Endothelial cell of umbilical vein (primary cell): ENCODE measurements at places on chromosomes 1 and 21. TPM values are rescaled to one million over a fixed set of nuclear protein-coding genes. Genes with fewer than 3 reads are reported as not detected.

DNA sequence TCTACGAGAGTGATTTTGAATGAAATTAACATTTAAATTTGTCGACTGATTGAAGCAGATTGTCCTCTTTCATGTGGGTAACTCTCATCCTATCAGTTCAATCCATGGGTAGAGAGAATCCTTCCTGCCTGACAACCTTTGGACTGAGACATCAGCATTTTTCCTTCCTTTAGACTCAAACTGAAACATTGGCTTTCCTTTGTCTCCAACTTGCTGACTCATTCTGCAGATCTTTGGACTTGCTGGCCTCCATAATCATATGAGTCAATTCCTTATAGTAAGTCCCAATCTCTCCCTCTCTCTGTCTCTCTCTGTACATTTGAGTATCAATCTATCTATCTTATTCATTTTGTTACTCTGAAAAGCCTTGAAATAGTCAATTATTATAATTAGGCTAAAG, 416.7 kb downstream of the LRRIQ3 start:
- DNase-seq, result no peak

Gene VAMP3
- polyA plus RNA-seq, result 87.9 and 100 TPM in 2 replicates

DNA sequence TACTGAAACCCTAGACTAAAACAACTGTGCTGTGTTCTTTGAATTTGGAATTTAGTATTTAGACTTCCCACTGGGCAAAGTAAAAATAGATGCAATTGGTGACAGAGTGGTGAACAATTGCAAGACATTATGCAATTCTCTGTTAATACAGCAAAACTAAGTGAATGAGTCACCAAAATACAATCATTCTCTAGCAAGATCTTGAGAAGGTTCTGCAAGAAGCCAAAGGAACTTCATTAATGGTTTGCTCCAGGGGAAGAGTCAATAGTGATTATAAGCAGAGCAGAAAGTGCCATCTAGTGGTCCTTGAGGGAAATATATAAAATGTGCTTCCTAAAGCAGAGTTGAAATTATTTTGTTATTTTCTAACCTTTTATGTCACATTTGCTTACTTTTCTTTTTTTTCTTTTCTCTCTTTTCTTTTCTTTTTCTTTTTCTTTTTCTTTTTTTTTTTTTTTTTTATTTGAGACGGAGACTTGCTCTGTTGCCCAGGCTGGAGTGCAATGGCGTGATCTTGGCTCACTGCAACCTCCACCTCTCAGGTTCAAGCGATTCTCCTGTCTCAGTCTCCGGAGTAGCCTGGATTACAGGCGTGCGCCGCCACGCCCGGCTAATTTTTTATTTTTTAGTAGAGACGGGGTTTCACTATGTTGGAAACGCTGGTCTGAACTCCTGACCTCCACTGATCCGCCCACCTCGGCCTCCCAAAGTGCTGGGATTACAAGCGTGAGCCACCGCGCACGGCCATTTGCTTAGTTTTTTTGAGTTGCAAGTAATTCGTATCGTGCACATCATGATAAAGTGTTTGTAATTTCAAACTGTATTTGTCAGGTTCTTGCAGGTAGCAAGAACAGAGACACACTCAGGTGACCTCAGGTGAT, 99.2 kb downstream of the CTH start:
- peak; percentile 71 for DNase-seq

- peak; percentile 38 for DNase-seq
Measured at GRCh38 chr1:246394121-246394520, 113.0 kb downstream of the SMYD3 start.

Gene KRTAP7-1
- not detected in 2 replicates for polyA plus RNA-seq

GRCh38 chr1:44290250-44291094, 64.6 kb downstream of the ERI3 start:
- no peak for DNase-seq

- DNase-seq, result no peak
Measured at GRCh38 chr1:72023063-72023930, 259.0 kb downstream of the NEGR1 start.

GRCh38 chr21:41564871-41565274, 56.9 kb upstream of the TMPRSS2 start:
- peak; percentile 4 for DNase-seq

DNA sequence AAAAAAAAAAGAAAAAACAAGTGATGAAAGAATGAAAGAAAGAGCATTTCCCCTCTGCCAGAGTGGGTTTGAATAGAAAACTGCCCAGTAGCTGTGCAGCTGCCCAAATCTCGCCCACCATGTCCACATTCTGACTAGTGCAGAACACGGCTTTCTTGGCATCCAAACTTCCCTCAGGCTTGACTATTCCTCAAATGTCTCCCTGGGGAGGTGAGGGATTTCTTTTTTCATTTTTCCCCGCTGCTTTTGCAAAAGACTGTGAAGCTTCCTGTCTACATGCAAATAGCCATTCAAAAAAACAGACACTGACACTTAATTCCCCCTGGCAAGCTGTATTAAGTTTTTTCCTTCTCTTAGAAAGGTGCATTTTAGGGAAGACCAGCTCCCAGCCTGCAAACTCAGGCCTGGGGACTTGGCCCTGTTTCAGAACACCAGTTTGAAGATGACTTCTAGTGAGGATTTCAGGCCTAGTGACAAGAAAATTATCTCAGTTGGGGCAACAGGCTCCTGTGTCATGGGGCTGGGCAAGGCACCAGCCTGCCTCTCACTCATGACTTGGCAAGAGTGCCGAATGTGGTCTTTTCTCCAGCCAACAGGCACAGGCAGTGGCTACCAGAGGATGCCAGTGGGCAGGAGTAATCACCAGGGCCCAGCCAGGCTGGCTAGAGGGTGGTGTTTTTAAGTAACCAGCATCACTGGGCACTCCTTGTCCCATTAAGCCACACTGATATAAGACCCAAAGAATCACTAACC, 178.1 kb upstream of the NFIA start:
- no peak for DNase-seq

GRCh38 chr1:29243871-29244200, 7.5 kb downstream of the PTPRU start:
- DNase-seq, result no peak

Gene NR1I3
- not detected in 2 replicates for polyA plus RNA-seq

Gene TDRD5
- polyA plus RNA-seq, result not detected in 2 replicates

DNA sequence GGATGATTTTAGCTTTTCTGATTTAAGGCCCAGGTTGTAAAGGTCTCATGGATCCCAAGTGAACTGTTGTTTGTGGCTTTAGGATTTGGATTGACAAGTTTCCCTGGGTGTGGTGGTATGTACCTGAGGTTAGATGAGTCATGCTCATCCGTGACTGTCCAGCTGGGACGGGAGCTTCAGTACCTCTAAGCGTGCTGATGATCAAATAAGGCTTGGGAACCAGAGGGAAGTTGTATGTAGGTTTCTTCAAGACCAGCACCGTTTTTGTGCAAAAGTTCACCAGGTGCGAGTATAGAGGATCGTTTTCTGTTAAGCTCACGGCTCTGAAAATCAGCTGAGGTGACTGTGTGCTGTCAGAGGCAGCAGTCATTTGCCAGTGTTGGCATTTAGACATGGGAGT, 19.8 kb downstream of the PLA2G2E start:
- DNase-seq, result no peak
